LNCaP clone FGC (cell line): ENCODE measurements at places on chromosomes 5 and 9.
A peak's percentile ranks its signal among the peaks of the same experiment; 100 is the strongest.

GRCh38 chr9:79817438-79818004 lies 245.8 kb downstream of the TLE4 start:
- no peak for DNase-seq

- DNase-seq = peak; percentile 58
Measured at GRCh38 chr5:43631182-43631910, 28.4 kb downstream of the NNT start.

GRCh38 chr5:34411470-34412346 lies 244.4 kb upstream of the RAI14 start:
- DNase-seq = no peak

GRCh38 chr5:65555287-65555686 lies 7.7 kb downstream of the CENPK start:
- no peak for DNase-seq

GRCh38 chr9:126738553-126738952 lies 66.3 kb upstream of the ZBTB43 start:
- DNase-seq = no peak

DNA sequence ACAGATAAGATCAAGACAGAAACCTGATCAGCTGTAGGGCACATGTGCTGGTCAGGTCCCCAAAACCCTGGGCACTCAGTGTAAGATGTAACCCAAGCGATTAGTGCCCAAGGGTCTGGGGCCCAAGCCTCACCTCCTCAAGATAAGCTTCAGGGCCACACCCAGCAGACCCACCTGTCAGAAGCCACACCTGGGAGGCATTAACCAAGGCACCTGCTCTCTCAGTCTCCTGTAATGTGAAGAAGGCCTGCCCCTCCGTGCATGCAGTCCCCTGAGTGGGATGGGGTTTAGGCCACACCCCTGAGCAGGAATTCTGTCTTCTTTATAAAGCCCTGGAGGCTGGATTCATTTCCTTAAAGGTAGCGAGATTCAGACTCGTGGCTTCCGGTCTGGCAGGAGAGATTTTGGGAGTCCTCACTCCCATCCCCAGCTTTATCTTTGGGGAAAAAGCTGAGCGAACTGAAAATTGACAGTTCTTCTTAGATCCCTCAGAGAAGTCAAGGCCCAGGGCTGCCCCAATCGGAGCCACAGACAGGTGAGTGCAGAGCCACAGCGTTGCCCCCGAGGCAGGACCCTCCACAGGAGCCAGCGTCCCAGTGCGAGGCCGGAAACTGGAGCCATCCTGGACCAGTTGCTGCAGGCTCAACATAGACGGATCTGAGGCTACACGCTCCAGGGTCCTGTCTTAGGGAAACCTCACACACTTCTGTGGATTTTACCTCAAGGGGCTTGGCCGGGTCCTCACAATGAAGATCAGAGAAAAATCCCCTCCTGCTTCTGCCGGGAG lies 357.6 kb upstream of the IRX4 start:
- no peak for DNase-seq

GRCh38 chr9:113882181-113882580 lies 6.1 kb downstream of the ZNF618 start:
- no peak for DNase-seq

- no peak for DNase-seq
Measured at GRCh38 chr5:68886814-68887213, 207.0 kb upstream of the SLC30A5 start.

DNA sequence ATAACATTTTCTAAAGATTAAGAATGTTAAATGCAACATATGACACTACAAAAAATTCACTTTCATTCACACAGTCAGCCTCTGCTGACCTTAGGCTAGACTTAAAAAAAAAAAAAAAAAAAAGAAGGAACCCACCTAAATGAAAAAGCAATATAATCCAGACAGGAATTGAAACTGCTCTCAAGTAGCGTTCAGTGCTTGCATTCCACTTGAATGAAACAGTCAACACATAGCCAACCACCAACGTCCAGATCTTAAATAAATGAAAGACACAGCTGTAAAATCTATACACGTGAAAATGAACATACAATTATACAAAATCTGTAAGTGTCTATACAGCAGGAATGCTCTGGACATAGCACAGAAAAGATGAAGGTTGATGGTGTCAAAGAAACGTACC lies 11.4 kb downstream of the TMEM245 start:
- no peak for DNase-seq
